Stimulated activated CD4-positive, alpha-beta T cell treated with anti-CD3 and anti-CD28 coated beads, TNF-alpha, amount 100 ng/mL, for 48 hours (primary cell): ENCODE measurements at places on chromosomes 1 and 21.

DNA sequence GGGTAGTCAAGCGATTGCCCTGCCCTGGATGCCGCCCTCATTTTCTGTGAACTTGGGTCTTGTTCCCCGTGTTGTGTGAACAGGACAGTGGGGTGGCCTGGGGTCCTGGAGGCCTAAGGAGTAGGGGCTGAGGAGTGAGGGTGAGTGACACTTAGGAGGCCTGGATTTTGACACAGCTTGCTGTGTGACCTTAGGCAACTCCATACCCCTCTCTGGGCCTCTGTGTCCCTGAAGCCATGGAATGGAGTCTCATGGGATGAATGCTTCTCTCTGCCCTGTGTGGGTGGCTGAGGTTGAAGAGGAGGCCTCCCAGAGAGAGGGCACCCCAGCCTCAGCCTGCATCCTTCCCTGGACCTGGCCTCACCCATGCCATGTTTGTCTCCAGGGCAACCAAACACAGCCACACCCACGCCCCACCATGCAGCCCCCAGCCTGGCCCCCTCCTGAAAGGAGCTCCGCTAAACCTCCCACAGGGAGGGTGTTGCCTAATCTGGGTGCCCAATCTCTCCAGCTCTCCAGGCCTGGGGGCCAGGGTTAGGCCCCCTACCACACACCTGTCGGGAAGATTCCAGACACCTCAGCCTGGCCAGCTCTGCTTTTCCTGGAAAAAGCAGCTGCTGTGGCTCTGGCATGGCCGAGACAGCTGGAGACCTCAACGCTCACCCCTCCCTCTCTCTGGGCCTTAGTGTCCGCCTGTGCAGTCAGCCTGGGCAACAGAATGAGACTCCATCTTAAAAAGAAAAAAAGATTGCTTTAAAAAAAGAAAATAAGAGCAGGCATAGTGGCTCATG lies 9.9 kb downstream of the MYOM3 start:
- DNase-seq: no peak

- no peak for DNase-seq
Measured at GRCh38 chr1:33624261-33624990, 152.0 kb downstream of the ZSCAN20 start.

DNA sequence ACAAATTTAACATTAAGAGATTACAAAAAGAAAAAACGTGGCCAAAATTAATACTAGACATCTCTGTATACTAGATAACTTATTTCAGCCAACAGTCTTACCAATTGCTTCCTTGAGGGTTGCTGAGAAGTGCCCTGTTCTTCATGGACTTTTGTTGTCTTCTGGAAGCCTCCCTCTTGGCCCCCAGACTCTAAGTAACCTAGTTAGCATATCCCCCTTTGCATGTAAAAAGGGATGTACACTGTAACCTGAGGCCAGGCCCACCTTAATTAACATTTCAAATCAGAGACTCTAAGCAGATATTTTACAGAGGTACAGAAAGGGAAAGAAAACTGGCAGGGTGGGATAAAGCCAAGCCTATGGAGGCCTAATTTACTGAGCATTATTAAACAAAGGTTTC lies 1047.3 kb downstream of the ADGRL2 start:
- no peak for DNase-seq

GRCh38 chr1:12158357-12159092 lies 8.3 kb upstream of the TNFRSF1B start:
- no peak for DNase-seq
